ENCODE measurements at places on chromosomes 2 and 18. TPM values are rescaled to one million over a fixed set of nuclear protein-coding genes. Genes with fewer than 3 reads are reported as not detected.

FEV gene
- total RNA-seq, result not detected

ZNF513 gene
- total RNA-seq, result 6.8 TPM

TMEM247 gene
- total RNA-seq, result not detected

INPP5D gene
- total RNA-seq, result under 0.01 TPM

CROCC2 gene
- total RNA-seq, result not detected

TUBA3E gene
- not detected for total RNA-seq

NDC80 gene
- 45.1 TPM for total RNA-seq

TDRD15 gene
- total RNA-seq, result not detected

RGPD4 gene
- under 0.01 TPM for total RNA-seq

SIX3 gene
- not detected for total RNA-seq

SLC14A1 gene
- total RNA-seq, result 32.1 TPM

Measured in regular cardiac myocyte (primary cell).